ENCODE measurements at places on chromosomes 3 and 15. TPM values are rescaled to one million over a fixed set of nuclear protein-coding genes. Genes with fewer than 3 reads are reported as not detected.

The SLC2A2 gene
- not detected for total RNA-seq

The GABRR3 gene
- not detected for total RNA-seq

The PPARG gene
- 0.61 TPM for total RNA-seq

The EPHA6 gene
- not detected for total RNA-seq

The P2RY12 gene
- 0.39 TPM for total RNA-seq

The NR1I2 gene
- total RNA-seq = 0.22 TPM

The ITIH1 gene
- not detected for total RNA-seq

The SEMA4B gene
- total RNA-seq = 20.7 TPM

The PARP9 gene
- 17.6 TPM for total RNA-seq

DNA sequence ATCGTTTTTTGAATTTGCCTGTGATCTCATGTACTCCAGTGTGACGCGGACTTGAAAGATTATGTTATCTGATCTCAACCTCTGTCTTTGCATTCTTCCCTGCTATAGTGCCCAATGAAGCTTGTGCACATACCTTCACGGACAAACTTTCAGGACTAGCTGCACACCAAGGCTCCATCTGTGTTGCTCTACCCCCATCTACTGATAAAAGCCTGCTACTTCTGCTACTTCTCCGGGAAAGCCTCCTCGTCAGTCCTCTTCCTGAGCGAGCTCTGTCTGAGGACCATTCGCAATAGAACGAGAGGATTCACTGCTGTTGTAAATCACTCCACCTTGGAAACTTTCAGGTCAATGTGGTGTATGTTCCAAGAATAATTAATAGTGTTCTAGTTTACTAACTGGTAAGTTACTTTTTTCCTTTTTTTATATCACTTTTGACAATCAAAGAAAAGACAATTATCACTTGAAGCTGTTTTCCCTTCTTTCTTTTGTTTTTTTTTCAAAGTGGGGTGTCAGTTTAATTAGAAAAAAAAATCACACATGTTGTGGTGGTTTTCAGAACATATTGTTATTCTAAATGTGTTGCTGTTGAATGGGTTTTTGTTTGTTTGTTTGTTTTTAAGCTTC lies 217.6 kb downstream of the ARRDC4 start:
- no peak for DNase-seq
- no peak overlapping the region for H3K4me3 ChIP-seq
- H3K27ac ChIP-seq = no peak overlapping the region
- no peaks in the 10 kb centered on the region for H3K27me3 ChIP-seq
- H3K36me3 ChIP-seq = no peaks in the 10 kb centered on the region
- H3K4me1 ChIP-seq = no peaks in the 10 kb centered on the region

DNA sequence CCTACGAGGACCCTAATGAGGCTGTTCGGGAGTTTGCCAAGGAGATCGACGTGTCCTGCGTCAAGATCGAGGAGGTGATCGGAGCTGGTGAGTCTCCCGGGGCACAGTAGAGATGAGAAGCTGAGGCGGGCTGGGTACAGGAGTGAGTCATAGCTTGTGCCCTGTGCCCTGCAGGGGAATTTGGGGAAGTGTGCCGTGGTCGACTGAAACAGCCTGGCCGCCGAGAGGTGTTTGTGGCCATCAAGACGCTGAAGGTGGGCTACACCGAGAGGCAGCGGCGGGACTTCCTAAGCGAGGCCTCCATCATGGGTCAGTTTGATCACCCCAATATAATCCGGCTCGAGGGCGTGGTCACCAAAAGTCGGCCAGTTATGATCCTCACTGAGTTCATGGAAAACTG lies 17.9 kb downstream of the EPHB3 start:
- H3K4me3 ChIP-seq = no peak overlapping the region
- H3K36me3 ChIP-seq = no peaks in the 10 kb centered on the region
- no peak for DNase-seq
- H3K27me3 ChIP-seq = peaks cover 4% of the 10 kb centered on the region
- no peaks in the 10 kb centered on the region for H3K4me1 ChIP-seq

DNA sequence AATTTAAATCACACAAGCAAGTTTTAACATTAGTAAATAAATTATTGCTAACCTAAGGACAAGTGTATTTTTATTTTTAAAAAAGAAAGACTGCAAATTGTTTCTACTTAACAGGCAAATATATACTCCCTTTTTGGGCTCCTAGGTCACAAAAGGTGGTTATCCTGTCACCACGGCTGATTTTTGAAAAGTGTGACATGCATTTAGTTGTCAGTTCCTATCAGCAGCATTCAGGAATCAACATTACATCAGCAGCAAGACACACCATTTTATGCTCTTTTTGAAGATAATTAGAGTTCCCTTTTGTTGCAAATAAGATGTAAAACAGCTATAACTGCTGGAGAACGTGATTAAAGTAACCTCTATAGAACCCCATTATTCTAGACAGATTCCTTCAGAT lies 357.5 kb upstream of the TMCO5A start:
- no peaks in the 10 kb centered on the region for H3K36me3 ChIP-seq
- no peak overlapping the region for H3K4me3 ChIP-seq
- DNase-seq = no peak
- H3K27me3 ChIP-seq = no peaks in the 10 kb centered on the region
- no peaks in the 10 kb centered on the region for H3K4me1 ChIP-seq
- H3K27ac ChIP-seq = no peak overlapping the region

GRCh38 chr15:78301828-78302227 lies 2.4 kb upstream of the SKIC8 start:
- no peak overlapping the region for H3K27ac ChIP-seq
- no peaks in the 10 kb centered on the region for H3K36me3 ChIP-seq
- no peak for DNase-seq
- peaks cover 15% of the 10 kb centered on the region for H3K4me1 ChIP-seq
- H3K4me3 ChIP-seq = no peak overlapping the region
- no peaks in the 10 kb centered on the region for H3K27me3 ChIP-seq

GRCh38 chr3:123449997-123450604 lies 1.2 kb upstream of the ADCY5 start:
- no peak overlapping the region for H3K27ac ChIP-seq
- no peaks in the 10 kb centered on the region for H3K36me3 ChIP-seq
- no peak overlapping the region for H3K4me3 ChIP-seq
- no peak for DNase-seq
- H3K4me1 ChIP-seq = no peaks in the 10 kb centered on the region

- no peak within 1 kb of the TSS for H3K4me3 ChIP-seq
- H3K27me3 ChIP-seq = no peaks in the 10 kb centered on the region
- DNase-seq = no peak
- no peaks in the 10 kb centered on the region for H3K36me3 ChIP-seq
- H3K4me1 ChIP-seq = no peaks in the 10 kb centered on the region
- no peak within 1 kb of the TSS for H3K27ac ChIP-seq
Observed at GRCh38 chr3:185552358-185552877, at the start of gene LIPH. LIPH (minus strand) TSS chr3:185552588; CDS start chr3:185552471, 117 bp downstream.

DNA sequence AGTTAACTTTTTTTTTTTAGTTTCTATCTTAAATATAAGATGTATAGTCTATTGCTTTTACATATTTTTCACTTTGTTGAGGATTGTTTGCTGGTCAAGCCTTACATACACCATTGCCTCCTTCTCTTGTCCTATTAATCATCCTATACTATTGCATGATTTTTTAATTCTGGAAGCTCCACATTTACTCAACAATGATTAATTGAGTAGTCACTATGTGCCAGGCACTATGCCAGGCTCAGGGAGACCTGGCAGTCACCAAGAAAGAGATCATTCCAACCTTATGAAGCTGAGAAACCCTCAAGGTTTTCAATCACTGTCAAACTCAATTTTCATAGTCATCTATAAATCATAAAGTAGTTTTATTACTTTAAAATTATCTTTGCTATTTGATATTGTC lies 626.2 kb downstream of the IGSF11 start:
- H3K4me3 ChIP-seq = no peak overlapping the region
- no peak for DNase-seq
- H3K27me3 ChIP-seq = no peaks in the 10 kb centered on the region
- no peaks in the 10 kb centered on the region for H3K36me3 ChIP-seq

GRCh38 chr3:62653796-62654195 lies 221.4 kb downstream of the CADPS start:
- no peaks in the 10 kb centered on the region for H3K36me3 ChIP-seq
- no peaks in the 10 kb centered on the region for H3K27me3 ChIP-seq
- no peak overlapping the region for H3K4me3 ChIP-seq
- no peak overlapping the region for H3K27ac ChIP-seq
- H3K4me1 ChIP-seq = no peaks in the 10 kb centered on the region
- DNase-seq = no peak

GRCh38 chr3:120420928-120421551 lies 29.8 kb downstream of the FSTL1 start:
- no peak overlapping the region for H3K4me3 ChIP-seq
- H3K27ac ChIP-seq = no peak overlapping the region
- no peaks in the 10 kb centered on the region for H3K4me1 ChIP-seq
- DNase-seq = no peak
- no peaks in the 10 kb centered on the region for H3K27me3 ChIP-seq

GRCh38 chr3:23859012-23859743 lies 53.4 kb downstream of the UBE2E1 start:
- peaks cover 26% of the 10 kb centered on the region for H3K4me1 ChIP-seq
- H3K27ac ChIP-seq = no peak overlapping the region
- no peak for DNase-seq
- H3K4me3 ChIP-seq = no peak overlapping the region
- H3K36me3 ChIP-seq = no peaks in the 10 kb centered on the region

DNA sequence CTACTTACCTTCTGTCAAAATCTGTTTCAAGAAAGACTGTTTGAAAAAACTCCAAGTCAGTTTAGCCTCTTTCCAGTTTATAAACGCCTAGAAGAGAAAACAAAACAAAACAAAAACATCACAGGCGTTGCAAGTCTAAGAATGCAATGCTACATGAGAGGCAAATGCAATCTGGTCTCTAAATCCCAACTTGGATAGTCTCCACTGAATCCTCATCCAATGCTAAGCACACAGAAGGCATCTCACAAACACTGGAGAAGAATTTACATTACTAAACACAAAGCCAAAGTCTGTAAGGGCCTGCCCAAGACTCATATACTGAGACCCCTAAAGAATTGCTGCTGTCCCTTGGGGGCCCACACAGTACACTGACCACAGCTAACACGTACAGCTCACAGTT lies 18.4 kb downstream of the RFT1 start:
- DNase-seq = no peak
- H3K27me3 ChIP-seq = no peaks in the 10 kb centered on the region
- peaks cover 6% of the 10 kb centered on the region for H3K36me3 ChIP-seq
- no peak overlapping the region for H3K4me3 ChIP-seq

- H3K36me3 ChIP-seq = no peaks in the 10 kb centered on the region
- no peaks in the 10 kb centered on the region for H3K4me1 ChIP-seq
- no peak overlapping the region for H3K4me3 ChIP-seq
- DNase-seq = no peak
- H3K27me3 ChIP-seq = no peaks in the 10 kb centered on the region
Observed at GRCh38 chr15:80020731-80021130, 38.7 kb upstream of the ZFAND6 start.

DNA sequence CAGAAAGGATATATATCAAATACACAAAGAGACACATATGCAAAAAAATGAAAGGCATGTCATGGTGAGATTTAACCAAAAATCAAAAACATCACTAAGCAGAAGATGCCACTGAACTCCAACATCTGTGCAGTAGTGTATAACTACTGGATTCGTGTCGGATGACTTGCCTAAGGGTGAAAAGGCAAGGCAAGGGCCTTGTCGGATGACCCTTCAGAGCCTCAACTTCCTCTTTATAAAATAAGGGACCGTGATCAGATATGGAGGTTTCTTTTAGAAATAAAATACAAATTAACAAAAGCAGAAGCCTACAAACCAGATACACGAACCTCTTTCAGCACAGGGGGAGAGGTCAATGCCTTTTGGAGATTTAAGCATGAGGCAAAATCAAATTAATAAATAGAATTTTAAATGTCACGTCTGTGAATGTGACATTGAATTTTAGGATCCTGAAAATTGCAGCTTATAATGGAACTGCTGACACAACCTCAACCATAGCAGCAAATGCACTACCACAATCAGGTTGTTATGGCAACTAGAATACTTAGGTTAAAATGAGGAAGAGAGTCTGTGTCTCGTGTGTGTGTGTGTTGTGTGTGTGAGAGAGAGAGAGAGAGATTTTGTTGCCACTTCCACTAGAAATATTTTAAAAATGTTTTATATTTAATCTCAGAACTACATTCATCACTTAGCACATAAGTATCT lies 8.3 kb upstream of the CHRM5 start:
- no peaks in the 10 kb centered on the region for H3K4me1 ChIP-seq
- H3K27ac ChIP-seq = no peak overlapping the region
- DNase-seq = no peak

DNA sequence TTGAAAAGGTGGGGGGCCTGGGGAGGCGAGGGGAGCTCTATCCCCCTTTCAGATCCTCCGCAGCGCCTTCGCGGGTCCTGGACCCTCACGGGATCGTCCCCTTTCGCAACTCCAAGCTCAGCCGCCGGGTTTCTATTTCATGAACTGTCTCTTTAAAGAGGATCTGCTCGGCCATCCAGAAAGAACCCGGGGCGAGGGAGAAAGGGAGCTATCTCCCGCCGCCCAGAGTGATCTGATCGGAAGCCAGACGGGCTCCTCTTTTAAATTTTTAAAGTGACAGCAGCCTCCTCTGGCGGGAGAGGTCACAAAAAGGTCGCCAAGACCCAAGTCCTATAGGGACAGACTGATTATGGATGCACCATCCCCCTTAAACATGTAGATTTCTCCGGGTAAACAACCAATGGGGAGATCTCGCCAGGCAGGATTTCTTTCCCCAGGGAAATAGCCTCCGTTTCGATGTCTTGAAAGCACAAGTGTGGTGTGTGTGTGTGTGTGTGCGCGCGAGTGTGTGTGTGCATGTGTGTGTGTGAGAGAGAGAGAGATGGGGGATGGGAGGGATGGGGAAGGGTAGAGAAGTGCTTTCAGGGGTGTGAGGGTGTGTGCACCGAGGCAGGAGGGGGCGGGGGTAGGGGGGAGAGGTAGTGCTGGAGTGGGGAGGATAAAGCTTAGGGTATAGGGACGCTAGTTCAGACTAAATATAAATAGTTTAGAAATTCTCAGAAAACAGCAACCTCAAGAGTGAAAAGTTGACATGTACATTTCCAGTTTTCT lies 516.1 kb downstream of the MECOM start:
- no peak overlapping the region for H3K27ac ChIP-seq
- H3K27me3 ChIP-seq = peaks cover 5% of the 10 kb centered on the region
- H3K36me3 ChIP-seq = no peaks in the 10 kb centered on the region

GRCh38 chr3:119311081-119311925 lies 17.1 kb downstream of the ARHGAP31 start:
- H3K27ac ChIP-seq = no peak overlapping the region
- H3K4me1 ChIP-seq = no peaks in the 10 kb centered on the region
- H3K4me3 ChIP-seq = no peak overlapping the region
- H3K36me3 ChIP-seq = no peaks in the 10 kb centered on the region
- DNase-seq = no peak

GRCh38 chr3:45777746-45778386 lies 18.5 kb downstream of the SLC6A20 start:
- no peaks in the 10 kb centered on the region for H3K36me3 ChIP-seq
- no peak overlapping the region for H3K4me3 ChIP-seq
- no peak for DNase-seq
- no peaks in the 10 kb centered on the region for H3K27me3 ChIP-seq
- H3K4me1 ChIP-seq = peaks cover 2% of the 10 kb centered on the region

GRCh38 chr15:59013246-59013873 lies 25.9 kb downstream of the RNF111 start:
- no peaks in the 10 kb centered on the region for H3K36me3 ChIP-seq
- no peaks in the 10 kb centered on the region for H3K27me3 ChIP-seq
- H3K27ac ChIP-seq = no peak overlapping the region
- DNase-seq = no peak
- no peak overlapping the region for H3K4me3 ChIP-seq
- H3K4me1 ChIP-seq = no peaks in the 10 kb centered on the region
